ENCODE measurements at places on chromosomes 2 and 18.

- no peaks in the 10 kb centered on the region for H3K27me3 ChIP-seq
- H3K27ac ChIP-seq = no peak overlapping the region
- H3K4me3 ChIP-seq = no peak overlapping the region
Observed at GRCh38 chr2:97758131-97758705, 44.8 kb downstream of the ZAP70 start.

GRCh38 chr2:7861910-7862702 lies 819.8 kb upstream of the ID2 start:
- no peak overlapping the region for H3K27ac ChIP-seq
- no peaks in the 10 kb centered on the region for H3K36me3 ChIP-seq
- no peak overlapping the region for H3K4me3 ChIP-seq
- no peaks in the 10 kb centered on the region for H3K27me3 ChIP-seq

DNA sequence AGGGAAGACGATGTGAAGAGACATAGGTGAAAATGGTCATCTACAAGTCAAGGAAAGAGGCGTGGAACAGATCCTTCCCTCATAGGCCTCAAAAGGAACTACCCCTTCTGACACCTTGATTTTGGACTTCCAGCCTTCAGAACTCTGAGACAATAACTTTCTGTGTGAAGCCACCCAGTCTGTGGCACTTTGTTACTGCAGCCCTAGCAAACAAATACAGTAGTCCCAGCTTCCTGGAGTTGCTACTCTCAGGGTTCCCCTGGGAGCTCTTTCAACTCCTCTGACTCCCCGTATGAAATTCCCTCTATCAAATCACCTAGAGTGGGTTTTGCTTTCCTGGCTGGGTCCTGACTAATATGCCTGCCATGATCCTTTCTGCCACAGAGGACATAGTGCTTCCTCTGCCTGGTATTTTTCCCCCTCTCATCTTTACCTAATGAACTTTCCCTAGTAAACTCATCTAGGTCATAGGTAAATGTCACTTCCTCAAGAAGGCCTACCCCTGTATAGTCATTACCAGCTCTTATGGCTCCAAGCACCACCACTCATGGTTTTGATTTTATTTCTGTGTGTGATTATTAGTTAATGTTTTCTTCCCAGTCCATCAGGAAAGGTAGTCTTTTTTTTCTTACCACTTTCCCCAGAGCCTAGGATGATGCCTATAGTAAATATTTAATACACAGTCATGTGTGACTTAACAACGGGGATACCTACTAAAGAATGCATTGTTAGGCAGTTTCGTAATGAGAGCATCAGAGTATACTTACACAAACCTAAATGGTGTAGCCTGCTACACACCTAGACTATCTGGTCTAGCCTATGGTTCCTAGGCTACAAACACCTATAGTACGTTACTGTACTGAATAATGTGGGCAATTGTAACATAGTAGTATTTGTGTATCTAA lies 111.5 kb upstream of the LGALSL start:
- H3K4me3 ChIP-seq = no peak overlapping the region
- DNase-seq = no peak
- no peaks in the 10 kb centered on the region for H3K4me1 ChIP-seq
- H3K36me3 ChIP-seq = no peaks in the 10 kb centered on the region
- peaks cover 2% of the 10 kb centered on the region for H3K27me3 ChIP-seq

DNA sequence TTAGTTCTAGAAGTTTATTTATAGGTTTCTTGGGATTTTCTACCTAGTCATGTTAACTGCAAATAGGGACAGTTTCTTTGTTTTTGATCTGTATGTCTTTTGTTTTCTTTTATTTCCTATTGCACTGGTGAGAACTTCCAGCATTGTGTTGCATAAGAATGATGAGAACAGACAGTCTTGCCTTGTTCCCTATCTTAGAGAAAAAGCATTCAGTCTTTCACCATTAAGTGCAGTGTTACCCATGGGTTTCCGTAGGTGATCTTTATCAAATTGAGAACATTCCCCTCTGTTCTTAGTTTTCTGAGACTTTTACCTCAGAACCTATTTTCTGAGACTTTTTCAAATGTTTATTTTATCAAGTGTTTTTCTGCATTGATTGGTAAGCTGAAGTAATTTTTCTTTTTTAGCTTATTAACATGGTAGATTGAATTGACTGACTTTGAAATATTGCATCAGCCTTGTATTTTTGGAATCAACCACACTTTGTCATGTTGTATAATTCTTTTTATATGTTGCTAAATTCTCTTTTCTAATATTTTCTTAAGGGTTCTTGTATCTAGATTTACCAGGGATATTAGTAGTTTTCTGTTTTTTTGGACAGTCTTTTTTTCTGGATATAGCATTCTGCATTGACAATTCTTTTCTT lies 17.2 kb downstream of the MFSD6 start:
- no peak for DNase-seq
- H3K27ac ChIP-seq = peak overlapping the region; percentile 58
- H3K36me3 ChIP-seq = peaks cover 29% of the 10 kb centered on the region
- H3K4me3 ChIP-seq = no peak overlapping the region
- peaks cover 56% of the 10 kb centered on the region for H3K4me1 ChIP-seq

GRCh38 chr18:75391279-75392225 lies 36.0 kb downstream of the SMIM21 start:
- H3K27me3 ChIP-seq = peaks cover 14% of the 10 kb centered on the region
- no peak overlapping the region for H3K4me3 ChIP-seq
- DNase-seq = no peak
- no peaks in the 10 kb centered on the region for H3K4me1 ChIP-seq

GRCh38 chr2:202726070-202726469 lies 91.3 kb downstream of the FAM117B start:
- no peak overlapping the region for H3K4me3 ChIP-seq
- no peaks in the 10 kb centered on the region for H3K27me3 ChIP-seq
- H3K27ac ChIP-seq = no peak overlapping the region
- DNase-seq = no peak

GRCh38 chr2:225512876-225513540 lies 113.5 kb downstream of the NYAP2 start:
- H3K27me3 ChIP-seq = peaks cover 6% of the 10 kb centered on the region
- no peaks in the 10 kb centered on the region for H3K36me3 ChIP-seq
- H3K4me1 ChIP-seq = no peaks in the 10 kb centered on the region
- H3K27ac ChIP-seq = no peak overlapping the region
- DNase-seq = no peak

- peaks cover 3% of the 10 kb centered on the region for H3K36me3 ChIP-seq
- H3K4me1 ChIP-seq = peaks cover 60% of the 10 kb centered on the region
- H3K27me3 ChIP-seq = no peaks in the 10 kb centered on the region
Observed at GRCh38 chr2:69680001-69680675, 36.6 kb upstream of the AAK1 start.

- H3K27ac ChIP-seq = no peak overlapping the region
- H3K4me3 ChIP-seq = no peak overlapping the region
- no peaks in the 10 kb centered on the region for H3K4me1 ChIP-seq
- no peaks in the 10 kb centered on the region for H3K36me3 ChIP-seq
- DNase-seq = no peak
Observed at GRCh38 chr18:39607034-39607433, 2041.4 kb upstream of the CELF4 start.

- no peaks in the 10 kb centered on the region for H3K36me3 ChIP-seq
- no peak for DNase-seq
- H3K4me1 ChIP-seq = no peaks in the 10 kb centered on the region
Observed at GRCh38 chr2:57370882-57371585, 675.6 kb upstream of the VRK2 start.

- H3K27ac ChIP-seq = no peak overlapping the region
- H3K4me3 ChIP-seq = no peak overlapping the region
- no peaks in the 10 kb centered on the region for H3K36me3 ChIP-seq
- peaks cover 6% of the 10 kb centered on the region for H3K27me3 ChIP-seq
- DNase-seq = no peak
- H3K4me1 ChIP-seq = no peaks in the 10 kb centered on the region
Observed at GRCh38 chr2:219404954-219405353, 13.2 kb upstream of the DES start.

- no peak for DNase-seq
- no peak overlapping the region for H3K4me3 ChIP-seq
- no peak overlapping the region for H3K27ac ChIP-seq
- no peaks in the 10 kb centered on the region for H3K36me3 ChIP-seq
- peaks cover 24% of the 10 kb centered on the region for H3K27me3 ChIP-seq
Observed at GRCh38 chr2:231527091-231527395, 3.2 kb downstream of the NMUR1 start.

GRCh38 chr2:111167863-111168162 lies 47.1 kb downstream of the BCL2L11 start:
- no peak overlapping the region for H3K4me3 ChIP-seq
- H3K27me3 ChIP-seq = peaks cover 21% of the 10 kb centered on the region
- peaks cover 31% of the 10 kb centered on the region for H3K4me1 ChIP-seq

DNA sequence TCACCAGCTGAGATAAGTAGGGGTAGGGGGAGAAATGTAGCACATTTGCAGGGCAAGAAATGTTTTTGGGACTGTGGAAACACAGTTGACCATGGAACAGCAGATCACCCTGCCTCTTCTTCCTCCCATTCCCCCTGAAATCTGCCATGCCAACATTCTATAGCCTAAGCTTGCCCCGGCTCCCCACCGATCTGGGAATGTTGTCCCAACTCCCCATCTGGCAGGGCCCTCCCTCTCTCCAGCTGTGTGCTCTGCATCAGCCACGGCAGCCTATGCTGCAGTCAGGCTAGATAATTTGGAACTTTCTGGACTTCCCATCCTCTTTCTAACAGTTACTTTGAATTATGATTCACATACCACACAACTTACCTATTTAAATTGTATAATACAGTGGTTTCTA lies 425.1 kb upstream of the RAB6C start:
- H3K4me3 ChIP-seq = no peak overlapping the region
- no peaks in the 10 kb centered on the region for H3K36me3 ChIP-seq
- no peaks in the 10 kb centered on the region for H3K4me1 ChIP-seq
- no peak overlapping the region for H3K27ac ChIP-seq

- no peak for DNase-seq
- H3K36me3 ChIP-seq = peaks cover 14% of the 10 kb centered on the region
- peaks cover 14% of the 10 kb centered on the region for H3K4me1 ChIP-seq
- peak overlapping the region; percentile 10 for H3K27ac ChIP-seq
Observed at GRCh38 chr2:203492965-203493364, 42.1 kb downstream of the RAPH1 start.

GRCh38 chr18:13464432-13465123 lies 246.0 kb downstream of the LDLRAD4 start:
- H3K4me3 ChIP-seq = peak overlapping the region; percentile 83
- H3K27ac ChIP-seq = peak overlapping the region; percentile 92
- peak; percentile 79 for DNase-seq
- H3K4me1 ChIP-seq = peaks cover 51% of the 10 kb centered on the region

DNA sequence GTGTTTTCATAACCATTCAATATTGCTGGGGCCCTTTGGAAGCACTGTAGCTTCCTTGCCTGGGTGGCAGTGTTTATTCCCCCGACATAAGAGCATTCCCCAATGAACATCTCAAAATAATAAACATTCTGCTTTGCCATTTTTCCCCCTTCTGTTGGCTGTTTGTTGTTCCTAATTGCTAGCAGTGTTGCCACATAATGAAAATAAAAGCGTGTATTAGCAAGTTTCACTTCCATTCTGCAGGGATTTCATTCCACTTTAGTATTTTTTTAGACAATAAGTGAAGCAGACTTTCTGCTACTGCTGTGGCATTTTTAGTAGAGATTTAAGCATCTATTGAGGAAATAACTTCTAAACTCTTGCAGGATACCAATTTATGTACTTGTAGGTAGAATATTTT lies 154.7 kb upstream of the GALNT13 start:
- no peak overlapping the region for H3K27ac ChIP-seq
- DNase-seq = no peak
- no peak overlapping the region for H3K4me3 ChIP-seq

- H3K27me3 ChIP-seq = no peaks in the 10 kb centered on the region
- H3K4me3 ChIP-seq = no peak overlapping the region
- peaks cover 94% of the 10 kb centered on the region for H3K4me1 ChIP-seq
- no peaks in the 10 kb centered on the region for H3K36me3 ChIP-seq
- DNase-seq = no peak
Observed at GRCh38 chr18:48929941-48930713, 20.6 kb downstream of the SMAD7 start.

DNA sequence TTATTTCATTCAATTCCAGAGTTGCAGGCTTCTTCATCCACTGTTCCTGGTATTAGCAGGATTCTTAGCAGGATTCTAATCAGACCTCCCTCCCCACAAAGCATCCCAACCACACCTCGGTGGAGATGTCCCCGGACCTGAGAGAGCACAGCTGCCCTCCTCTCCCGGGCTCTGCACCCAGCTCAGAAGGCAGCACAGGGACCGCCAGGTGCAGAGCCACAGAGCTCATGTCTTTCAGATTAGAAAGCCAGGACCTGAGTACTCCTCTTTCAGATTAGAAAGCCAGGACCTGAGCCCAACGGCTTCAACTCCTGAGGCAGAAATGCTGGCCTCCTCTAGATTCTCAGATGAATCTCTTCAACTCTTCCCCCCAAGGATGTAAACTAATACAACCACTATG lies 152.3 kb downstream of the MYO5B start:
- DNase-seq = no peak
- no peak overlapping the region for H3K4me3 ChIP-seq
- H3K27ac ChIP-seq = no peak overlapping the region
- no peaks in the 10 kb centered on the region for H3K4me1 ChIP-seq
- H3K27me3 ChIP-seq = peaks cover 11% of the 10 kb centered on the region

- H3K4me1 ChIP-seq = peaks cover 6% of the 10 kb centered on the region
- H3K27ac ChIP-seq = no peak overlapping the region
- no peak overlapping the region for H3K4me3 ChIP-seq
- no peaks in the 10 kb centered on the region for H3K36me3 ChIP-seq
- peaks cover 3% of the 10 kb centered on the region for H3K27me3 ChIP-seq
Observed at GRCh38 chr18:45650321-45650720, 35.0 kb downstream of the SLC14A2 start.

GRCh38 chr18:22827741-22828140 lies 105.4 kb upstream of the RBBP8 start:
- H3K4me3 ChIP-seq = no peak overlapping the region
- no peak for DNase-seq
- H3K27me3 ChIP-seq = peaks cover 14% of the 10 kb centered on the region
- H3K36me3 ChIP-seq = no peaks in the 10 kb centered on the region

- no peaks in the 10 kb centered on the region for H3K36me3 ChIP-seq
- DNase-seq = no peak
- no peak overlapping the region for H3K27ac ChIP-seq
- H3K4me3 ChIP-seq = no peak overlapping the region
Observed at GRCh38 chr2:56230156-56230555, 46.4 kb downstream of the CCDC85A start.

DNA sequence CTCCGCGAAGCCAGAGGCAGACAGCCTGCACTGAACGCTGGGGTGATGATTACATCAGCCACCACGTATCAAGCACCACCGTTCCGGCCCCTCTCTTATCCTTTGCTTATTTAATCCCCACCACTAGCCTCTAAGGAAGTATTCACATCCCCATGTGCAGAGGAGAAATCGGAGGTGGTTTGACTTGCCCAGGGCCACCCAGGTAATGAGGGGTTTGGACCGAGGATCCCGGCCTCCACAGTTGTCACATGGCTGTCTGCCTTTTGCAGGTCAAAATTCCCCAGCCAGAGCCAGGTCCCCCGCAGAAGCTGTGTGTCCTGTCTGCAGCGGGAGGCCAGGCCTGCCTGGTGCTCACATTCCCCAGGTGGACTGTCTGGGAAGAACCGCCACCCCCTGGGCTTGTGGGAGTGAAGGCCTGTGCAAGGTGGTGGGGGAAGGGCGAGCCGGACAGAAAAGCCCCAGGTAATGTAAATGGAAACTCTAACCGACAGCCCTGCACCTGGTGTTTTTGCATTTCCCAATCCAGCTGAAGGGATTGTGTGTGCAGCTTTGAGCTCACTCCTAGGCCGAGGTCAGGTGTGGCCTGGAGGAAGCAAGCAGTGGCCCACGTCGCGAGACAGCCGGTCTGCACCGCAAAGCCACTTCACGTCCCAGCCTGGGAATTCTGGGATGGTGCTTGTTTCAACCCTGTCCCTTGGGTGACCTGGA lies 108.5 kb upstream of the ID2 start:
- DNase-seq = no peak
- peaks cover 4% of the 10 kb centered on the region for H3K27me3 ChIP-seq
- H3K4me3 ChIP-seq = no peak overlapping the region
- no peaks in the 10 kb centered on the region for H3K36me3 ChIP-seq
- H3K4me1 ChIP-seq = peaks cover 37% of the 10 kb centered on the region
- H3K27ac ChIP-seq = peak overlapping the region; percentile 24

All from activated CD4-positive, alpha-beta T cell treated with anti-CD3 and anti-CD28 coated beads for 36 hours (primary cell).